ENCODE measurements at places on chromosomes 3 and 15. TPM values are rescaled to one million over a fixed set of nuclear protein-coding genes. Genes with fewer than 3 reads are reported as not detected.

A4GNT gene
- 0.27 TPM for polyA plus RNA-seq

C3orf85 gene
- polyA plus RNA-seq: not detected

COL6A5 gene
- polyA plus RNA-seq: 4.5 TPM

KNG1 gene
- not detected for polyA plus RNA-seq

FOXL2 gene
- polyA plus RNA-seq: not detected

LPP gene
- polyA plus RNA-seq: 14.9 TPM

MINAR1 gene
- polyA plus RNA-seq: 0.66 TPM

TEX264 gene
- polyA plus RNA-seq: 34.6 TPM

MESP1 gene
- polyA plus RNA-seq: 0.25 TPM

EPHB3 gene
- 33.7 TPM for polyA plus RNA-seq

CD86 gene
- polyA plus RNA-seq: 2.1 TPM

CYP1A1 gene
- polyA plus RNA-seq: 1.5 TPM

GATA2 gene
- 11.0 TPM for polyA plus RNA-seq

AMT gene
- 27.6 TPM for polyA plus RNA-seq

IL20RB gene
- polyA plus RNA-seq: 1.0 TPM

HYKK gene
- polyA plus RNA-seq: 6.1 TPM

CRABP1 gene
- polyA plus RNA-seq: 0.47 TPM

SQOR gene
- 11.1 TPM for polyA plus RNA-seq

CCNB2 gene
- 25.1 TPM for polyA plus RNA-seq

CLRN1 gene
- polyA plus RNA-seq: not detected

AMIGO3 gene
- polyA plus RNA-seq: 2.6 TPM

MYL3 gene
- polyA plus RNA-seq: 7.3 TPM

IFT57 gene
- polyA plus RNA-seq: 71.2 TPM

CD200R1 gene
- 1.2 TPM for polyA plus RNA-seq

ACVR2B gene
- polyA plus RNA-seq: 6.8 TPM

ARID3B gene
- 11.3 TPM for polyA plus RNA-seq

MYZAP gene
- 63.0 TPM for polyA plus RNA-seq

DAZL gene
- polyA plus RNA-seq: 0.07 TPM

ACTC1 gene
- polyA plus RNA-seq: 4.0 TPM

TTBK2 gene
- polyA plus RNA-seq: 15.3 TPM

ACAA1 gene
- 61.8 TPM for polyA plus RNA-seq

ARPIN gene
- polyA plus RNA-seq: 31.8 TPM

ARPC4 gene
- 118 TPM for polyA plus RNA-seq

CASR gene
- polyA plus RNA-seq: not detected

GPR27 gene
- 2.8 TPM for polyA plus RNA-seq

DZIP3 gene
- polyA plus RNA-seq: 20.9 TPM

PFKFB4 gene
- polyA plus RNA-seq: 7.5 TPM

C3orf70 gene
- 5.6 TPM for polyA plus RNA-seq

TTLL13 gene
- polyA plus RNA-seq: 0.12 TPM

CCR3 gene
- polyA plus RNA-seq: 0.21 TPM

IL16 gene
- 14.2 TPM for polyA plus RNA-seq

BTLA gene
- 0.31 TPM for polyA plus RNA-seq

ACAD9 gene
- polyA plus RNA-seq: 39.0 TPM

ZBBX gene
- 9.0 TPM for polyA plus RNA-seq

HESX1 gene
- polyA plus RNA-seq: 4.4 TPM

GOLGA8J gene
- polyA plus RNA-seq: 1.4 TPM

GRIP2 gene
- polyA plus RNA-seq: 1.4 TPM

GOLGA6L7 gene
- 0.58 TPM for polyA plus RNA-seq

Measured in right lung (tissue), 10 donors.